Forelimb muscle (tissue), 1 donor: ENCODE measurements at places on chromosomes 6 and 20.

GRCh38 chr6:64083261-64083660, 447.7 kb downstream of the PHF3 start:
- DNase-seq: no peak

DNA sequence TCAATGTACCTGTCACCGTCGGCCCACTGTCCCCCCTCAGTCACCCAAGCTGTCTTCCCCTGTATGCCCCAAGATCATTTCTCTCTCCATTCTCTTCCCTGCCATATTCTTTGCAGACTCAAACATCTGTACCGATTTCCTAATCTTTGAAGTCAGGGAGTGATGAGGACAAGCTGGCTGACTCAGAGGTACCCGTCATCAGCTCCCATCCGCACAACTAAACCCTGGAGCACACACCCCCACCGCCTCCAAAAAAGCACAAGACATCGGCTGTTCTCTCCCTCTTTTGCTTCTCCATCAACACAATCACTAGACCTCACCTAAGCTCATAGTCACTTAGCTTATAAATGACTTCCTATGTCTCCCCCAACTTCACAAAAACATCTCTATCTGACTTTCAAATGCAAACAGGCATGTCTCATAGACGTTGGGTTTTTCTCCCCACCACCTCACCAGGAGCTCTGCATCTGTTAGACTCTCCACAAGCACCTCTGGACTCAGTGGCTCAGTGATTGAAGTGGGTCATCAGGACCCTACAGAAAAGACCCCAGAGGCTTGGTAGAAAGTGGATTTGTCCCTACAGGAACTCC, 11.5 kb upstream of the NFATC2 start:
- no peak for DNase-seq

GRCh38 chr20:49259799-49260198, 18.1 kb downstream of the ZNFX1 start:
- no peak for DNase-seq

- no peak for DNase-seq
Observed at GRCh38 chr20:48995589-48995988, 50.5 kb upstream of the CSE1L start.

- no peak for DNase-seq
Observed at GRCh38 chr20:4244700-4245485, 229.5 kb upstream of the RNF24 start.
